Osteoblast (primary cell): ENCODE measurements at places on chromosomes 2 and 18.

GRCh38 chr2:145075454-145076062, 555.6 kb upstream of the ZEB2 start:
- no peak for DNase-seq

DNA sequence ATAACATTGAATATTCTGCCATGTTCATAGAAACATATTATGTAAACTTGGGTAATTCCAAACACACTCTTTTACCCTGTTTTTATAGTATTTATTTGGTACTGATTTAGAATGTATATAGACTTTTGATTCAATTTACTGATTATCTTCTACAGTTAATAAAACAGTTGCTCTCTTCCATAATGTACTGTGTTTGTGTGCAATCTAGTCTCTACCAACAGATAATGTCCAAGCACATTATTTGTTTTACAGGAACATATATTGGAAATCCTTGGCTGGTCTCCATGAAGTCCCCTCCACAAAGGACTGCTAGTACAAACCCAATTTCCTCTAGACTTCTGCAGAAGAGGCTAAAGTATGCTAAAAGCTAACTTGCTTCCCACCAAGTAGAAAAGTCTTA, 386.6 kb downstream of the RND3 start:
- no peak for DNase-seq

DNA sequence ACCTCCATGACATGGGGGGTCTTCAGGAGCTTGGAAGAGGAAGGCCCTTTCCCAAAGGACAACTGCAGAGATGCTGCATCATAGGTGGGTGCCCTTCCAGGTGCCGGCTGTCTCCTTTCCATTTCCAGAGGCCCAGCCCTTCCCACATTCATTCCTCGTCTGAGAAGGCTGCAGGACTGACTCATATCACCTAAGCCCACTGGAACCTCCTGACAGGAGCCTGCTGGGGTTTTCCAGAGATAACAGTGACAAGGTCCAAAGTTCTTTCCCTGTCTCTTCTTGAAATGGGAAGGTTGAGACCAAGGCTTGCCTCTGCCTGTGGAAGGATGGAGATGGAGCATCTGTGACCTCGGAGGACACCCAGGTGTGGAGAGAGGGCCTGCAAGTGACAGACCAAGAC, 3.6 kb upstream of the PRSS56 start:
- DNase-seq: no peak

DNA sequence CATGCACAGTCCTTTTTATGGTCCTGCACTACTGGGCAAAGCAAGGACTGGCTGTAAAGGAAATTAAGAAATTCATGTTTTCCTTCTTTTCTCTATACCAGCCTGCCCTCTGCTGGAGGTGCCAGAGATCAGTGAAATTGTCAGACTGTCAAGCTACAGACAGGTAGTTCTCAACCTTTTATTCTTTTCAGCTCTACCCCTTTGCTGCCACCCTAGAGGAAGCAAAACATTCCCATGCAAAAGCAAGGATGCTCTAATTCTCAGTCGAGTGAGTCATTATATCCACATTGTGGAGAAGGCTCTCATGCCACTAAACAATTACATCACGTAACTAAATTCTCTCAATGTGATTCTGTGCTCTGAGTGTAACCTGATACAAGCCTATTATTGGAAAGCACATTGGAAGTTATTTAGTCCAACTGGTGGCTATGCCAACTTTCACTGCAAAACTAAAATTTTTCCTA, 25.0 kb upstream of the RAPGEF4 start:
- DNase-seq: peak; percentile 92

DNA sequence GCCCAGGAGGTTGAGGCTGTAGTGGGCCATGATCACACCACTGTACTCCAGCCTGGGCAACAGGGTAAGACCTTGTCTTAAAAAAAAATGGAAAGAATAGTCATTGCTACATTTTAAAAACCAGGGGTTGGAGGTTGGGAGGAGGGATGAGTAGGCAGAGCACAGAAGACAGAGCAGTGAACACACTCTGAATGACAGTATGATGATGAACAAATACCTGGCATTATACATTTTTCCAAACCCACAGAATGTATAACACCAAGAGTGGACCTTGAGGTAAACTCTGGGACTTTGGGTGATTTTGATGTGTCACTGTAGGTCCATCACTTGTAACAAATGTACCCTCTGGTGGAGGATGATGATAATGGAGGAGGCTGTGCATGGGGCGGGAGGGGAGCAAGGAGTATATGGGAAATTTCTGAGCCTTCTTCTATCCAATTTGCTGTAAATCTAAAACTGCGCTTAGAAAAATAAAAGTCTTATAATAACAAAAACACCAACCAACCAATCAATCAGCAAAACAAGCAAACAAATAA, 111.4 kb upstream of the PGAP1 start:
- no peak for DNase-seq

GRCh38 chr18:11943551-11943950, 35.4 kb upstream of the MPPE1 start:
- DNase-seq: no peak

GRCh38 chr18:80149667-80150066, 40.6 kb downstream of the ADNP2 start:
- DNase-seq: no peak

GRCh38 chr2:90221300-90221651, 1529.8 kb downstream of the RPIA start:
- no peak for DNase-seq

DNA sequence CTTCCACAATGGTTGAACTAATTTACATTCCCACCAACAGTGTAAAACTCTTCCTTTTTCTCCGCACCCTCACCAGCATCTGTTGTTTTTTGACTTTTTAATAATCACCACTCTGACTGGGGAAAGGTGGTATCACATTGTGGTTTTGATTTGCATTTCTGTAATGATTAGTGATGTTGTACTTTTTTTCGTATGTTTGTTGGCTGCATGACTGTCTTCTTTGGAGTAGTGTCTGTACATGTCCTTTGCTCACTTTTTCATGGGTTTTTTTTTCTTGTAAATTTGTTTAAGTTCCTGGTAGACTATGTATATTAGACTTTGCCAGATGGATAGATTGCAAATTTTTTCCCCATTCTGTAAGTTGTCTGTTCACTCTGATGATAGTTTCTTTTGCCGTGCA, 574.8 kb downstream of the KCNJ3 start:
- DNase-seq: no peak

GRCh38 chr2:133641942-133642725, 73.9 kb upstream of the NCKAP5 start:
- DNase-seq: no peak

DNA sequence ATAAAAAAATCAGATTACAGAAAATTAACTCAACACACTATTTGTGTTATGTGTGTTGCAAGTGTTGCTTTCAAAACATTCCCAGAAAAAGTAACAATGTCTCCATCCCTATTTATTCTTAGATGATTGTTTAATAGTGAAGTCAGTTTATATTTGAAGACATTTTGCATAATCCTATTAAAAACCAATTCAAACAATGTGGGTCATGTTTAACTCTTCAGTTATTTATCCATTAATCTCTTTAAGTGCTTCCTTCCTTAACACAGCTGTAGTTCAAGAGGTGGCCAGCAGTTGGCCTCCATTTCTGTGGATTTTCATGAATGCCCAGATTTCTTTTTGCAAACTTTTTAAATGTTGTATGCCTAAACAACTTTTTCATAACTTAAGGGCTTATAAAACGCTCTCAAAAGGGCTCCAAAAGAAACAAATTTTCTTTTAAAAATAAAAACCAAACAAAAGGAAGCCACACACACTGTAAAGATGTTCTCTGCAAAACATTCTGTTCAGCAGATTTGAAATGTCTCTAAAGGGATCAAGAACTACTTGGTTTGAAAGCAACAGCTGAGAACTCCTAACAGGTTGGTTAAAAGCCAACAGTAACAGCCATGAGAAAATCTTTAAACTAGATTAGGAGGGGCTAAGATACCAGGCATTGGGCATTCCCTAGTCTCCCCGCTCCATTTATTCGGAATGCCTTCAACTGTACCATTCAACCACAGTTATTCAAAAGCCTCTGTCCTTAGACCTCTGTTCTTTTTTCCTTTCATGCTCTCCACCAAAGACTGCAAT, 71.5 kb downstream of the THADA start:
- DNase-seq: no peak

DNA sequence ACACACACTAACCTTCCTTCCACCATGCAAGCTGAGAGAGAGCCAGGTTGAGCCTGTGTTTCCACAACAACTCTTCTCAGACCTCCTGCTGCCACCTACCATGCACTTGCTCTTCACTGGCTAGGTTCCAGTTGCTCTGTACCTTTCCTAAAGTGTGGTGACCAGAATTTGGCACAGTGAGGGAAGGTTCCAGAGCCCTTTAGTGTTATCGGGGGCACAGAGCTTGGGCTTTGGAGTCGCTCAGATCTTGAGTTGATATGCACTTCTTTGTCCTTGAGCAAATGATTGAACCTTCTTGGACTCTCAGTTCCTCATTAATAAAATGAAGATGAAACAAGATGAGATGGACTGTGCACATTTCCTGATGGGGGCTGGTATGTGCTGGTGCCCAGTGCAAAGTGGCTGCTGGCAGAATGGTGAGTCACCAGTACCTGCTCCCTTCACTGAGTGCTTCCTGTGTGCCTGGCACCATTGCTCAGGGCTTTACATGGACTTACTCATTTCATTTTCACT, 47.1 kb downstream of the NEDD4L start:
- no peak for DNase-seq

DNA sequence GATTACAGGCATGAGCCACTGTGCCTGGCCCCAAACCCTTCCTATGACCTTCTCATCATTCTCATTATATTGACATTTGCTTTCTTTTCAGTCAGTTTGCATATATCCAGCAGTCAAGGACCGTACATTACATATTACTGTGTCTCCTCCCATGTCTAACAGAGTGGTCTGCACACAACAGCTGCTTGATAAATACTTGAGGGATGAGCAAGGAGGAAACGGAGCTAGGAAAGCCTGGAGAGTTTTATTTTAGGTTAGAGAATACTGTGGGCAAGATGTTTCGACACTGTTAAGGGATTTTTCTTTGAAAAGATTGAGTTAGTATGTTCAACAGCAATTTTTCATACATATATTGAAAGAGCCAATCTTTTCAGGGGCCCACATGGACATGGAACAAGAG, 76.2 kb upstream of the CHRNA1 start:
- peak; percentile 76 for DNase-seq

DNA sequence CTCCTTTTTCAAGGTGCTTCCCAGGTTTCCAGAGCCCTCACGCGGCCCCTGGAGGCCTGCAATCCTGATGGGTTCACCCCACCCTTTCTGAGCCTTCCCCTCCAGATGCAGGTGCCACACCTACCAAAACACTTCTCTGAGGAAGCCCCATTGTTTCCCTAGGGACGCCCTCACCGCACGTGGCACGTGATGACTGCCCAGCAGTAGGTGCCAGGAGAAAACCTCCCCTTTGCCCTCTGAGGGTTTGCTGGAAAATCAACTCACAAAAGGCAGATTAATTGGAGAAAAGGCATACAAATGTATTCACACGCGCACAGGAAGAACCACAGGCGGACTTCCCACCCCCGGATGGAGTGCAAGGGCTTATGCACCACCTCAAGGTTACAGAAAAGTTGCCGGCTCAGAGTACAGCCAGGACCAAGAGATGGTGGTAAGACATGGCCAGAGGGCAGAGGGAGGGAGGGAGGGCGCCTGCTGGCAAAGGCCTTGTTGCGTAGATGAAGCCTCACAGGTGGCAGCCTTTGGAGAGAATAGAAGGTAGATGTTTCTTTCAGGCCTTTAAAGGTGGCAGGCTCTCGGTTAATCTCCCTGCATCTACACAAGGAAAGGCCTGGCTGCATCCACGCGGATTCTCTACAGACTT, 269.4 kb upstream of the RAB6C start:
- no peak for DNase-seq

- no peak for DNase-seq
These were observed 39.1 kb upstream of the ODC1 start for GRCh38 chr2:10487081-10487740.

- DNase-seq: no peak
These were observed 30.7 kb downstream of the KCNE4 start for GRCh38 chr2:223082706-223083105.

GRCh38 chr2:33784488-33784887, 185.4 kb upstream of the FAM98A start:
- no peak for DNase-seq

GRCh38 chr2:100615886-100616285, 53.1 kb downstream of the PDCL3 start:
- peak; percentile 19 for DNase-seq

- DNase-seq: no peak
These were observed 4.0 kb downstream of the SLC14A2 start for GRCh38 chr18:45619062-45619825.

GRCh38 chr18:34506198-34506597, 203.9 kb upstream of the DTNA start:
- DNase-seq: no peak

DNA sequence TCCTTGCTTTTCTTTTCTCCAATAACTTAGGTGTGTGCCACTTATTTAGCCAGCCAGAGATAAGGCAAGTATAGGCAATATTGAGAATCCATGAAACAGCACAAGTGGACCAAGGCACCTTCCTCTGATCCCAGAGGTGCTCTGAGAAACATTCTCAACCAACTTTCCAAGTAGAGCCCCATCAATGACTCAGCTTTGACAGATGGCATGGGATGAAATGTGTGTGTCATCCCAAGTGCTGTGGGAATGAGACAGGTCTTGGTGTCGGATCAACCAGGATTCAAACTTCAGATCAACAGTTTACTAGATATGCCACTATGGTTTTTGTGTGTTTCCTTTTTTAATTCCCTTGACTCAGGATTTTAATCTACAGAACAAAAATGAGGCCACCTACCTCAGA, 164.0 kb downstream of the GRB14 start:
- DNase-seq: no peak

DNA sequence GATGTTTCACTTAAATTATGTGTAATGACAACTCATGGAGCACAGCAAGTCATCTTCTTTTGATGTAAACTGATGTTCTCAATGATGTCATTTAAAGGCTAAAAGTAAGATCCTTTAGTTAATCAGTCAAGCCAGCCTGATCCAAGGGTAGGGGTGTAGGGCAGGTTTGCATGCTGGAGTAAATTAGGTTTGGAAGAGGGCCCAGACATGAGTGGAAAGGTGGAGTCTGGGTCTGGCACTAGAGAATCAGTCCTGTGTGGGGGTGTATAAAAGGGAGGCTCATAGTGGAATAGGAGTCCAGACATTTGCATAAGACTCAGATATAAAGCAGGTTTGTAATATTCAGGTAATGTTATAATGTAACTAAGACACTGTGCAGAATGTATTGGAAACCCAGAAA, 88.8 kb upstream of the NYAP2 start:
- peak; percentile 1 for DNase-seq

GRCh38 chr2:142981756-142982155, 104.3 kb downstream of the KYNU start:
- DNase-seq: no peak

- no peak for DNase-seq
These were observed 141.4 kb downstream of the BCL11A start for GRCh38 chr2:60412027-60412426.

- DNase-seq: no peak
These were observed 259.1 kb downstream of the TXNL1 start for GRCh38 chr18:56379256-56379655.

DNA sequence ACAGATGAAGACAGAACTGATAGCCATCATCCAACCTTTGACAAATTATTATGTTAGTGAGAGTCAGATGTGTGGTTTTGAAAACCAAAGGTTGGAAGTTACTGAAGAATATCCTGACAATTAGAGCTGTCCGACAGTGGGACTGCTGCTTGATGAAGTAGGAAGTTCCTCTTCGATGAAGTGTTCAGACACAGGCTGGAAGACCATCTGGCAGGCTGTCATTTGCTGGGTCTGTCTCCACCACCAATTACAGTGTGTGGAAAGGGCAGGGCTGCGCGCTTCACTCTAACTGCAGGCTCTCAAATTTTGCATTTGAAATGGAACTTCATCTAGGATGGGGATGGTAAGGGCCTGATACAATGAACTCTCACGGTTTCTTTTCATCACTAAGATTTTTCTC, 313.8 kb downstream of the PIK3C3 start:
- no peak for DNase-seq

- no peak for DNase-seq
These were observed 29.6 kb downstream of the EDAR start for GRCh38 chr2:108959401-108959800.
